ENCODE measurements at places on chromosomes 5 and 9.

GRCh38 chr5:172385707-172386106, 68.6 kb downstream of the SH3PXD2B start:
- DNase-seq = no peak

DNA sequence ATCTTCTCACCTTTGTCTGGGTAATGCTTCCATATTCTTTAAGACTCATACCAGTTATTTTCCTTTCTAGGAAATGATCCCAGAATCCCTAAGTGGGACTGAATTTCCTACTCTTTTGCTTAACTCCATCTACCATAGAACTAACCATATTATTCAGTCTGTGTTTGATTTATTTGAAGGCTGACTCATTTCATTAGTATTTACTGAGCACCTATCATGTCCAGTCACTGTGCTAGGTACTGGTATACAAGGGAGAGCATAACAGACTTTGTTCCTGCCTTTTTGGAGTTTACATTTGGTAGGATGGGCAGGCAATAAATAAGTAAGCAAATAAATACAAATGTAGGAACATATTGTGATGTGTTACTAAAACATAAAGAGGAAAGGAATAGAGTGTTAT, 4.3 kb downstream of the NPR2 start:
- DNase-seq = no peak

DNA sequence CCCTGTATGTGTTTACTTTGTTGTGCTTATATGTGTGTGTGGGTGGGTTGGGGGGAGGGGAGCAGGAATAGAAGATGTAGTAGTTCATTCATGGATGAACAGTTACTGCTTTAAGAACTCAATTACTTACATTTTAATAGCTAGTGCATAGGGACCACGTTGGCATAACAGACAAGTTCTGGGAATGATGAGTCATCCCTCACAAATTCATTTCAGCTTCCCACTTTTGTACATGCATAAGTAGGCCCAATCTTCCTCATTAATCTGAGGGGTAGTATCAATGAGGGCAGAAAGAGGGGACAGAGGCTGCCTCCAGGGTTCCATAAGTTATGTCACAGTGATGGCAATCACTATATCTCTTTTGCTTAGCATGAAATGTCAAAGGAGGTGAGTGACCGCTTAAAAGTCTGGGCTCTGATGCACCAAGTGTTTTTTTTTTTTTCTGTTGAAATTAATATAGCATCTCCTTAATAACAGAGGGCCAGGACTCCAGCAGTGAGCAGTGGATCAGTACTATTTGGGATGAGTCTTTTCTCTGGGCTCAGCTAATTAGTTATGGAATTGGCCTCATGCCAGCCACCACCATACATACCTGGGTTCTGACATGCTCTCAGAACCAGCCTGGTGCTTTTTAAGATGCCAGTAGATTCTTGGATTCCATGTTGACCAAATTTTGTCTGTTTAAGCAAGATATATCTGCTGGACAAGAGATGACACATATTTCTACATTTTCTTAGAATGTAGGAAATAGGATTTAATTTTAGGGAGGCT, 37.1 kb downstream of the PRDM6 start:
- DNase-seq = no peak

DNA sequence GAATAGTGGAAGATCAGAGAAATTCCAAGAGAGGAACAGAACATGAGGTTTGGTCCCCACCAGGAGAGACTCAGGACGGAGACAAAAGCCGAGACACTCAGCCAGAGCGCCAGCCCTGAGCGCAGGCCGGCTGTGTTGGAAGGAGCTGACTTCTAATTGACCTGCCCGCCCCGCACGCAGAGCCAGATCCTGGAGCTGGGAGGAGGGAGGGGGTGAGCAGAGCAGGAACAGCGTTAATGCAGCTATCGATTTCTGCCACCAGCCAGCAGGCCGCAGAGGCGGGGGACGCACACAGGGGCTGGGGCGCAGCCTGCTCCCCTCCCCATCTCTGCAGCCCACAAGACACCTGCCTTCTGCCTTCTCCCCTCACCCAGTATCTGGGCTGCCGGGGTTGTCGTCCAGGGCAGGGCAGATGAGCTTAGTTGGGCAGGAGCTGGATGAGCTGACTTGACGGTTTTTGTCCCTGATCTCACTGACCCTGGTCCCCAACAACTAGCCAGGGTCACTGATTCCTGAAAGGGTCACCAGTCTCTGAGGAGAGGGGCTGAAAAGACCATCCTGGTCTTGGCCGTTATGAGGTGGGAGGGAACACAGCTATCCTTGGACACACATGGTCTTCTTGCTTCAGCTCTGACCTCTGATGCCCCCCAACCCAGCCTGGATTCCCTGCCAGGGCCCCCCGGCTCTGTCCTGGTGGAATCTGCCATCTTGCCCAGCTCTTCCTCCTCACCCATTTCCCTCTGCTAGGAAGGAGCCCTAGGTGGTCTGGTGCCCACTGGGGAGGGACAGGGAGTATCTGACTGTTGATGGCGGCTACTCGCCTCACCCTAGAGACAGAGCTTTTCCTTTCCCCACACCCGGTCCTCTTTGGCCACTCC, 29.8 kb downstream of the CXXC5 start:
- peak; percentile 92 for DNase-seq

GRCh38 chr9:72188232-72188631, 39.0 kb downstream of the GDA start:
- no peak for DNase-seq

GRCh38 chr5:127838661-127839060, 135.5 kb downstream of the CCDC192 start:
- DNase-seq = no peak

DNA sequence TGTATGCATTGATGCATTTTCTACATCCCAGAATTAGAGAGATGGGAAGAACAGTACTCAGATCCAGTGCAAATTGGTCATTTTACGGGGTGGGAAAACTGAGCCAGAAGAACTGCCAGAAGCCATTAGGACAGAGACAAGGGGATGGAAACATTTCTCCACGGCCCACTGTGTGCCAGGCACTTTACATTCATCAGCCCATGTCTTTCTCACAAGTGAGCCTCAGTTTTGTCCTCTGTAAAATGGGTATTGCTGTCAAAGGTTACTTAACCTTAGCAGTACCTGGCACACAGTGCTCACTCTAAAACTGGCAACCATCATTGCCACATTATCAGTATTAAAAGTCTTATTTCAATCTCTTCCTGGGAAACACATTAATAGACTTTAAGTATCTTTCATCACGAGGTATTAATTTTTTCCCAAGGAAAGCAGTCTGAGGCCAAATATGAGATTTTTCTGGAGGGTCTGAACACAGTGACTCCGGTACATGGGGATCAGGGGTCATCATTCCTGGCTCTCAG, 5.2 kb downstream of the DUSP1 start:
- no peak for DNase-seq

DNA sequence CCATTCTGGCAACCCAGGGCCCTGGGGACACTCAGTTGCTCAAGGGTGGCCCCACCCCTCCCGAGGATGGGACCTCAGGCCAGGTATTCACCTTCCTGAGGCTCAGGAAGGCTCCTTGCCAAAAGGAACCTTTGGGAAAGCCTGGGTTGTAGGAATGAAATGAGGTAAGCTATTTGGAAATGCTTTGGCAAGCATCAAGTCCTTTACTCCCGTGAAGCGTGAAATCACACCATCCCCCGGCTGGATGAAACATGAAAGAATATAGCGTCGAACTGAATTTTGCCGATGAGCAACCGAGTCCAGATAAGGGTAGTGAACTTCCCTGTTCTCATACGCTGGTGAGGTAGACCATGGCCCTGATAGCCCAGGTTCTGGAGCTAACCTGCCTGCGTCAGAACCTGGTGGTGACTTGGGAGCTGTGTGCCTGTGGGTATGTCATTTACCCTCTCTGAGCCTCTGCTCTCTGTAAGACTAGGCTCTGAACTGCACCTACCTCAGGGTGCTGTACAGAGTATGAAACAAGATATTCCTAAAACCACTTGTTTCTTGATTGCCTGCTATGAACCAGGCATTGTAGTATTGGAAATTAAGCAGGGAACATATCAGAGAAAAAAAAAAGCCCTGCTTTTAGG, 105.3 kb upstream of the BOD1 start:
- no peak for DNase-seq

GRCh38 chr9:38227656-38228055, 158.6 kb upstream of the SHB start:
- peak; percentile 69 for DNase-seq

DNA sequence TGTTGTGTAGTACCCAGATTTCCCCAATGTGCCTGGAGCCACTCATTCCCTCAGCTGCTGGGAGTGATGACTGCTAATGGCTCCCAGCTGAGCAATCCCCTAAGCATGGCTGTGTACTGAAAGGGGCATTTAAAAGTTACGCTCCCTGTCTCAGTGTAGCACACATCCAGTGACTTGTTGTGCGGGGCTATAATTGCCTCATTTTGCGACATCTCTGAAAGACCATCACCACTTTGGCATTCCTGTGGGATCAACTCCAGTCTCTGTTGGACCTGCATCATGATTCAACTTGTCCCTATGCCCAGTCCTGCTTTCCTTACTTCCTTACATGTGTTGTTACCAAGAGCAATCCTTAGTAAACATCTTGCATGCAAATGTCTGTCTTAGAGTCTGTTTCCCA, 201.2 kb upstream of the MPDZ start:
- DNase-seq = no peak

DNA sequence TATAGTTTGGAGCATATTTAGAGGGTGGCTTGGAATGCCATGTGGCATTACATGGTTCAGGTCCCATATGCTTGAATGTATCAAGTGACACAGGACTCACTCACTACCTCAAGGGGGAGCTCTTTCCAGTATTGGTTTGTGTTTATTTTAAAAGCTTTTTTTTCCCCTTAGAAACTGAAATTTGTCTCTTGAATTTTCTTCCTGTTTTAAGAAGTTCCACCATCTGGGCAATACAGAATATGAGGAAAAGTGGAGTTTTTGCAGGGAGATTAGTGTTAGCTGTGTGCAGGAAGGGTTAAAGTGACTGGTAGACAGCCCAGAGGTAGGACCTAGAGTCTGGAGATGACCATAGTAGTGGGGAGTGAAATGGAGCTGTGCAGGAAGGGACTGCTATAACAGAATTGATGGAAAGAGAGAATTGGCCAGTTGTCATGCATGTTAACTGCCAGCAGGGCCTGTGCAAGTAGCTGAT, 36.6 kb downstream of the CTNNA1 start:
- DNase-seq = peak; percentile 59

GRCh38 chr9:35905051-35905781, 786 bp upstream of the HRCT1 start:
- no peak for DNase-seq

GRCh38 chr5:147776989-147777388, 5.5 kb downstream of the JAKMIP2 start:
- DNase-seq = no peak

DNA sequence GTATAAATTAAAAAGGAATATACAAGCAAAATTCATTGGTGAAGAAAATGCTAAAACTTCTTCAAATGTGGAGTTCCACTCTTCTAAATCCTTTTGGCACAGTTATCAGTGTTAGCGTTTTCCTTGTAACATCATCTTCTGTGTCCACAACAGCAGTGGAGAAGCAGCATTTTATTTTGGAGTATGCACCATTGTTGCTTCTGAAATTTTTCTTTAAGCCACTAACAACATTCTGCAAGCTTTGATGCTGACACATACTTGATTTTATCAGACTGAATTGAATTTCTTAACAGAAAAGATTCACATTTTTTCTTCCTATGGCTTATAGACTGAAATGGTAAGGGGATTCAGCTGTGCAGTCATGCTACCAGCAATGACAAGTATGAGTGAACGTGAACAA, 60.8 kb upstream of the PTGER4 start:
- no peak for DNase-seq

- no peak for DNase-seq
Observed at GRCh38 chr5:14713476-14714390, 49.2 kb downstream of the OTULIN start.

- DNase-seq = peak; percentile 97
Observed at GRCh38 chr5:140157032-140157781, 17.8 kb upstream of the CYSTM1 start.

- no peak for DNase-seq
Observed at GRCh38 chr9:36488389-36488756, 84.3 kb upstream of the MELK start.

- DNase-seq = no peak
Observed at GRCh38 chr9:101478444-101478843, 42.9 kb upstream of the ALDOB start.

DNA sequence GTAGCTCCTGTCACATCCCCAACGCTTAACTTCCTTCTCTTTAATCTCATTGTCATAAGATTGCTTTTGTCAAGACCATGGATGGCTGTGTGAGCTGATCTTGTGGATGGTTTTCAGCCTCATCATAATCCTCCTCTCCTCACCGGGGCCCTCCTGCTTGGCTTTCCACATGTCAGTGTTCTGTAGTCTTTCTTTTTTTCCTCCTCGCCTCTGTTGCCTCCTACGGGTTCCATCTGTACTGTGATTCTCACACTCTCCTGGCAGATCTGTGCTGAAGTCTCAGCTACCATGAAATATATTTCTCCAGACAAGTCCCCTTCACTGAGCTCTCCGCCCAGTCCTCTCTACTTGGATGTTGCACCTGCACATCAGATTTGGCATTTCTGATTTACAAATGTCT, 34.9 kb upstream of the FAM120AOS start:
- DNase-seq = no peak

DNA sequence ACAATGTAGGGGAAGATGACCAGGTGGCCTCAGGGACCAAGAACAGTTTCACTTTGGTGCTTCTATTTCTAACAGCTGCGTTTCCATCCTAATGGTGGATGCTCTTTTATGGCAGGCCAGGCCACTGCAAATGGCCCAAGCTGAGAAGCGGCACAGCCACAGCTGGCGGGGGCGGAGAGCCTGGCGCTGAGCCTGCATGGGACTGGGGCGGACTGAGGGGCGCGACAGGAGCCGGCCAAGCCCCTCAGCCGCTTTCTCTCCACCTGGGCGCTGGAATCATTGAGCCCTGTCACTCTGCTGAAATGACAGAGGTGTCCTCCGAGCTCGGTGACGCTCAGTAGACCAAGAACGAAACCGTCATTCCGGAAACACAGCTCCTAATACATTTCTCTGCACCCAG, 317.3 kb upstream of the PDE4D start:
- peak; percentile 19 for DNase-seq

DNA sequence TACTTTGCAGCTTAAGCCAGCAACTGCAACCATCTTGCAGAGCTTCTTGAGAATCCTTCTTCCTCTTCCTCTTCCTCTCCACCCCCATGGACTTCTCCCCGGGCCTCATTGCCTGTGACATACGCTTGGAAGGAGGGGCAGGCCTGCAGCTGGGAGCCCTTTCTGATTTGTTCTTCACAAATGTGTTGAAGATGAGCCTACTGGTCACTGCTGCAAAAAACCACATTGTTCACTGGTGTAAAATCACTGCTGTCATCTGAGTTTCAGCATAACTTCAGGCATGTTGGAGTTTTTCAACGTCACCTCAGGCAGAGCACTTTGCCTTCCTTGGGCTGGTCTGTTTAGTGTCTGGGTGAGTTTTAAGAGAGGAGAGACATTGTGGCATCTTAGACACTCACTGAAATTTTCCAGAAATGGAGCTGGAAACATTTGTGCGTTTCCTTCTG, 7.9 kb downstream of the TJP2 start:
- no peak for DNase-seq

GRCh38 chr5:145775893-145776444, 59.2 kb downstream of the PRELID2 start:
- no peak for DNase-seq

Measured in eye (tissue), 1 donor.